ENCODE measurements at places on chromosomes 16 and 17.

GRCh38 chr17:61250335-61250890, 149.2 kb upstream of the TBX2 start:
- no peak for DNase-seq

DNA sequence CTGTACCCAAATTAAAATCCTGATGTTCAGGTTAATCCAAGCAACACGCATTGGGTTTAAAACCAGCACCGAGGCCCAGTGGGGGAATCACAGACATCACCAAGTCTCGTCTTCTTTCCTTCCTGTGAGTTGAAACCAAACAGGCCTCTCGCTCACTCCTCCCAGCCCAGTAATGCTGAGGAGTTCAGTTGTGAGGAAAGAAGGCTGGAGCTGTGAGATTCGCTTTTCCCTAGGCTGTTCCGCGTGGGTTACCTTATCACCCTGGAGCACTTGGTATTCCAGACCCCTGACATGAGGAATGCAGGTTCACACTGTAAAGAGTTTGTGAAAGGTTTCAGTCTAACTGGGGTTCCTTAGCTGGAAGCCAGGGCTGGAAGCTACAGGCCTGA, 20.8 kb downstream of the CIBAR2 start:
- DNase-seq: no peak

GRCh38 chr17:5364156-5364555, 55.3 kb downstream of the NUP88 start:
- DNase-seq: no peak

- DNase-seq: no peak
Observed at GRCh38 chr17:29640413-29640812, 17.7 kb upstream of the CORO6 start.

DNA sequence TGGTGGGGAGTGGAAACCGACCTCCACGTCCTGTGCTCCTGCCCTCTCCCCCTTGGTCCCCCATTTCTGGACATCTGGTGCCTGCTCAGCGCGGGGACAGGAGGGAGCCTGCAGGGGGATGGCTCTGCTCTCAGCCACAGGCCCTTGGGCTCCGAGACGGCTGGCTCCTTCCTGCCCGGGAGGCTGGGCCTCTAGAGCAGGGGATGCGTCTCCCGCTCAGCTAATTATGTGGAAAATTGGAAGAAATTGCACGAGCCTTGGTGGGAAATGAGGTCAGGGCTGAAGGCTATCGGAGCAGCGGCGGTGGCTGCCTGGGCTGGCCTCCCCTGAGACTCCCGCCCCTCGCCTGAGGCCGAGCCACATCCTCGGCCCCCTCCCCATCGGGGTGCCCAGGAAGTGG, 154.6 kb upstream of the CIBAR2 start:
- DNase-seq: no peak

DNA sequence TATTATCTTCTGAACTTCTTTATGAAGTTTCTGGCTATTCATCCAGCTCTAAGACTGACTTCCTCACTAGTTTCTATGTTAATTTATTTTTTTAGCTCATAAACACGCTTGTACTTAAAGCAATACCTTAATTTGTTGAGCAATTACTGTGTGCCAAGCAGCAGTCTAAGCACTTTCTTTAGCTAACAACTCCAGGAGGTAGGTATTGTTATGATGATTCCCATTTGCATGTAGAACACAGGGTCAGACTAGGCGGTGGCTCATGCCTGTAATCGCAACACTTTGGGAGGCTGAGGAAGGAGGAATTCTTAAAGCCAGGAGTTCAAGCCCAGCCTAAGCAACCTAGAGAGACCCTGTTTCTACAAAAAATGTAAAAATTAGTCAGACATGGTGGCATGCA, 19.8 kb downstream of the DNAH3 start:
- no peak for DNase-seq

GRCh38 chr16:22296225-22297113, 740 bp upstream of the POLR3E start:
- peak; percentile 33 for DNase-seq

- DNase-seq: no peak
Observed at GRCh38 chr17:72412650-72413076, 291.8 kb downstream of the SOX9 start.

DNA sequence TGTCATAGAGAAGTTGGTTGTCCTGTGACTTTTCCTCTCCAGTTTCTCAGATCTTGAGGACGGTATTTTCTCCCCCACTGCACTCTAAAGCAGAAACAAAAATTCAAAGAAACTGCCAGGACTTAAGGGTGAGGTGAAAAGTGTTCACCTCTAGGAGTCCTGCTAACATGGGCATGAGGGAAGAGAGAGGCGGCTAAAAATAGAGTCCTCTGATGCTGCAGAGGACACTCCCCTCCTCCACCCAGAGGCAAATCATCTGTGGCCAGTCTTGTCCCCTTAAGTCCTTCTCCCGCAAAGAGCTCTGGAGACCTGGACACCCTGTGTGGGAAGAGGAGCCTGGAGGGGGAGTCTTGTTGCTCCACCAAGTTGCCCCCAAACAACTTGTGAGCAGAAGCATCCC, 4.7 kb upstream of the DDX19A start:
- DNase-seq: no peak

- no peak for DNase-seq
Observed at GRCh38 chr17:41377546-41377945, 4.6 kb downstream of the KRT34 start.

GRCh38 chr16:67265834-67266233, 13.5 kb upstream of the PLEKHG4 start:
- DNase-seq: no peak

DNA sequence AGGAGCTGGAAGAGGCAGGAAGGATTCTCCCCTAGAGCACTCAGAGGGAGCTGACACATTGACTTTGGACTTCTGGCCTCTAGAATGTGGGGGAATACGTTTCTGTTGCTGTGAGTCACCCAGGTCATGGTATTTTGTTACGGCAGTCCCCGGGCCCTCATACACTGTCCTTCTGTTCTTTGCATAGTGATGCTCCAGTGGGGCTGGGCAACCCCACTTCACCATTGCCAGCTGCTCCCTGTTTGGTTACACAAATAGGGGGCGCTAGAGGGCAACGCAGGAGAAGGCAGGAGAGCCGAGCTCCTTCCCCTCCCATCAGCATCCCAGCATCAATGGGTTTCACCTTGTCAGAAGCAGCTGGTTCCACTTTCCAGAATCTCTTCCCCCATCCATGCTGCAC, 257.7 kb upstream of the FOXF1 start:
- DNase-seq: no peak

GRCh38 chr17:42312285-42313130, 24.2 kb downstream of the STAT5A start:
- peak; percentile 87 for DNase-seq

- no peak for DNase-seq
Observed at GRCh38 chr17:15291674-15292361, 26.7 kb upstream of the PMP22 start.

DNA sequence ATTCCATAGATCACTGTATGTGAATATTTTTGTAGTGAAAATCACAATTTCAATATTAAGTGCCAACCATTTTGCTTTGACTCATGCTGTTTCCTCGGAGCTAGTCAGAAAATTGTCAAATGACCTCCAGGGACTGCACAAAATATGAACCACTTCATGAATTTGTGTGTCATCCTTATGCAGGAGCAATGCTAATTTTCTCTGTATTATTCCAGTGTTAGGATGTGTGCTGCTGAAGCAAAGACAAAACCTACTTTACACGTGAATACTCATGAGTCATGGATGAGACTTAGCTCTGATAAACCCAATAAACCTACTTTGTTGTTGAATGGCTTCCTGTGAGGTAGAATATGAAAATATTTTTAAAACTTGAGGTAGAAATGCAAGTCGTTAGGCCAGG, 65.2 kb downstream of the SHCBP1 start:
- DNase-seq: no peak

DNA sequence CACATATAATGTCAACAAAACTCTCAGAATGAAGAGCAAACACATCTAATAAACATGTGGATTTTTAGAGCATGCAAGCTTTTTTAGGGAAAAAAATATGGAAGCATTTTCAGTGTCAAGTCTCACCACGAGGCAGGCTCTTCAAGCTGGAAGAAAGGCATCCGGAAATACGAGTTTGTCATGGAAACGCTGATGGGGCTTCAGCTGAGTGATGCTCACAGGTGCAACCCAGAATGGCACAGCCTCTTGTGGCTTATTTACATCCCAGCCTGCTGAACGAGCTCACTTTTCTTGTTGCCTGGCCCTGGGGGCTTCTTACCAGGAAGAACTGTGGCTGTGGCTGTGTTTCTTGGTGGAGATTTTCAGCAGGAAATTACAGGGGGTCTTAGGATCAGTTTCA, 24.1 kb upstream of the DYNLL2 start:
- DNase-seq: no peak

DNA sequence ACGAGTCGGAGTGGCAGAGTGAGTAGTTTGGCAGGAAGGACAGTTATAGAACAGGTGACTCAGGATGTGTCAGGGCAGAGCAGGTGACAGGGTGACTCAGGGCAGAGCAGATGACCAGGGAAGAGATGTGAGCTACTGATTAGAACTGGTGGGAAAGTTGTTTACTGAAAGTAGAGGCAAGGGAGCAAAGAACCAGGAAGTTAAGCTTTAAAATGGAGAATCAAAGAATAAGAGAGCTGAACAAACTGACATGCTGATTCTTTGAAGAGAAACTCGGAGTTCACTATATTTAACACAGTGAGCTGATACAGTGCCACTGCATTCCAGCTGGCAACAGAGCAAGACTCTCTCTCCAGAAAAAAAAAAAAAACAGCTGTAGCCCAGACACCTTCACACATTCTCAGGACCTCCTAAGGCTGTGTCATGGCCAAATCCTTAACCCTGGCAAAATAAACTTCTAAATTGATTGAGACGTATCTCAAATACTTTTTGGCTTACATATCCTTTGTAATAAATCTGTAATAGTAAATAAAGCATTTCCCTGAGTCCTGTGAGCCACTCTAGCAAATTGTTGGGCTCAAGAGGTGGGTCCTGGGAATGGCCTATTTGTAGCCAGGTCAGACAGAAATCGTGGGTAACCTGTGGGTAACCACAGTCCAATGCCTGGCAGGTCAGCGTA, 12.3 kb upstream of the UBE2I start:
- DNase-seq: no peak

DNA sequence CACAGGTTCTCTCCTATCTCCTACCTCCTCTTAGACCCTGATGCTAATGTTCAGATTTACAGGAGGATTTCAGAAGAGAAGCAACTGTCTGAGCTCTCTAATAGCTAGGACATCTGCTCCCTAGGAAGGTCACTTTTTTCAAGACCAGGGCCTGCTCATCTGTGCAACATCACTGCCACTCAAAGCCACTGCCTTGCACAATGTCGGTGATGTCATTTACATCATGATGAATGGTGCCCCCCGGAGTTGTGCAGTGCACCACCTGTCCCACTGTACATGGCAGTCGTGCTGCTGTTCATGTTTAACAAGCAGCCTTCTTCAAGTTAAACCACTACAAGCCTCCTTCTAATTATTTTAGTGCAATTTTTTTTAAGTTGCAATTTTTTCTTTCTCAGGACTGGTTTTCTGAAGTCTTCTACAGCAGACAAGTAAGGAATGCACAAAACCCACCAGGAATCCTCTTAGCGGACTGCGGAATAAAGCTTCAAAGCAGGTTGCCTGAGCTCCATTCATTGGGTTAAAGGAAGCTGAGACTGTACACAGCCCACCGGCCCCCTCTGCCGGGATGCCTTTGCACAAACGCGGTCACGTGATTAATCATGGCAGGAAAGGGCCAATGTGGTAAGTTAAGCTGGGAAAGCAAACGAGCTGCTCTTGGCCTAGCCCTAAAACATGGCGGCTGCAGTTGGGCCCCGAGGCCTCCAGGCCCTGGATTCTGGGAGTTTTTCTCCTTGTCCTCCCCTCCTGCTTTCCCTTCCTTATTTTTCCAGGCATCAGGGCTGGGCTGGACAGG, 74.1 kb downstream of the MYH11 start:
- DNase-seq: no peak

DNA sequence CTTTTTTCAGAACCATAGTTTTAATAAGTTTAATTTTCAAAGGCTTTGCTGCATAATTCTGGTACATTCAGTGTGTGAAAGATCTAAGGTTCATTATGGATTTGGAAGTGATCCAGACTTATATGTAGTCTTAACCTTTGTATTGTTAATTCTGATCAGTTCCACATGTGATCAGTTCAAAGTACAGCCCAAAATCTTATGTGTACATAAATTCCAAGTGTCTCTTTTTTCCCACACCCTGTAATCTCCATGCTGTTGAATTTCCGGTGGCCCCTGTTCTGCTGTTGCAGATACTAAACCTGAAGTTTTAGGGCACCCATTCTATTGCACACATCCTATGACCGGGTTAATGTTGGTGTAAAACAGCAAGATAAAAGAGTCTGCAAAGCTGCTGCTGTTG, 1147.5 kb upstream of the CDH8 start:
- DNase-seq: no peak

- DNase-seq: no peak
Observed at GRCh38 chr17:6212766-6213165, 142.6 kb downstream of the WSCD1 start.

DNA sequence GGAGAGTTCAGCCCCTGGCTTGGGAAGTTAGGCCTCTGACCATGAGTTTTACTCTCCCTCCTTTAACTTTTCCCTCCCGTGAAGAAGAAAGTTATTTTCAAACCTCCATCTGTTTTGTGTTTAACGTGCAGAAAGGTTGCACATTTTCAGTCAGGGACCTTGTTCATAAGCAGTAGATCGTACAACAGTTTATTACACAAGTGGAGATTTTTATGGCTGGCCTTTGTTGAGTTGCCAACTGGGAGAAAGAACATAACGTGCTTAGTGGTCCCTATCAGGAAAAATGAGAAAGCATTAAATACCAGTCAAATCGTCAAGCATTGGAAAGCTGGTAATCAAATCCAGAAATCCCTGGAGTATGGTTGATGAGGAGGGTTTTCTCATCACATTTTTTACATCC, 117.9 kb upstream of the MYOCD start:
- no peak for DNase-seq

DNA sequence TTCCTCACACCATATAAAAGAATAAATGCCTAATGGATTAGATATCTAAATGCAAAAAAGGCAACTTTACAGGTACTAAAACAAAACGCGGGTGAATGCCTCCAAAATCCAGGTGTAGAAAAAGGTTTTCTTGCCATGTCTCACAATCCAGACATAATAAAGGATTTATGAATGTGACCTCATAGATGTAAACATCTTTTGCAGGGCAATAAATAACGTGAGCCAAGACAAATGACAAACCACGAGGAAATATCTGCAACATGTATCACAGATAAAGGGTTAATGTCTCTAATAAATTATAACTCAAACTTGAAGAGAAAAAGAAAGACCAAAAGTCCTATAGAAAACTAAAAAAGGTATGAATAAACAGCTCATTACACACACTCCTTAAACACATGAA, 180.7 kb downstream of the PARN start:
- no peak for DNase-seq

GRCh38 chr17:80319999-80320344, 59.3 kb downstream of the RNF213 start:
- no peak for DNase-seq

DNA sequence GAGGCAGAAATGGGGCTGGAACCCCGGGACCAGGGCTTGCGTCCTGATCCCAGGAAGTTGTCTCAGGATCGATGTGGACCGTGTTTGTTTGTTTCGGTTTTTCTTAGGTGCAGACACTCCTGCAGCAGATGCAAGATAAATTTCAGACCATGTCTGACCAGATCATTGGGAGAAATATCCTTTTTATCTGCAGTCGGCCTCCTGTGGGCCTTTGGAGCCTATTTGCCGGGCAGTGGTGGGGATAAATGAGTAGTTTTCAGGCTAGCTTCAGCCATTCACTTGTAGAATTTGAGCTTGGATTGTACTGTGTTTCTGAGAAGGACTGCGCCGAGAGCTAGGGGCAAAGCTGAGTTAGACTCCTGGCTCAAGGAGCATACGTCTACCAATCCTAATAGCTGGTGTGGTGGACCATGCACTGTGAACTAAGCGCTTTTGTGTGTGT, 816 bp downstream of the HSBP1 start:
- peak; percentile 15 for DNase-seq

- no peak for DNase-seq
Observed at GRCh38 chr16:73483934-73484711, 436.2 kb upstream of the ZFHX3 start.

Measured in B cell (primary cell).